ENCODE measurements at places on chromosomes 6 and 20. TPM values are rescaled to one million over a fixed set of nuclear protein-coding genes. Genes with fewer than 3 reads are reported as not detected.

Gene RIPOR3
- polyA plus RNA-seq: 1.3 TPM

Gene DPPA5
- not detected for polyA plus RNA-seq

Gene PRR18
- polyA plus RNA-seq: not detected

Gene PAK5
- not detected for polyA plus RNA-seq

Gene SLC32A1
- not detected for polyA plus RNA-seq

Gene DNMT3B
- polyA plus RNA-seq: 0.33 TPM

Gene COL9A1
- polyA plus RNA-seq: not detected

- H3K36me3 ChIP-seq: no peaks in the 10 kb centered on the region
- no peaks in the 10 kb centered on the region for H3K27me3 ChIP-seq
- no peaks in the 10 kb centered on the region for H3K4me1 ChIP-seq
- H3K4me3 ChIP-seq: no peak overlapping the region
- no peak overlapping the region for H3K27ac ChIP-seq
Observed at GRCh38 chr6:166614589-166614988, 12.5 kb downstream of the RPS6KA2 start.

GRCh38 chr6:137056121-137056880 is 11.5 kb upstream of the IL20RA start:
- no peak for DNase-seq
- H3K27ac ChIP-seq: no peak overlapping the region
- H3K4me3 ChIP-seq: no peak overlapping the region

DNA sequence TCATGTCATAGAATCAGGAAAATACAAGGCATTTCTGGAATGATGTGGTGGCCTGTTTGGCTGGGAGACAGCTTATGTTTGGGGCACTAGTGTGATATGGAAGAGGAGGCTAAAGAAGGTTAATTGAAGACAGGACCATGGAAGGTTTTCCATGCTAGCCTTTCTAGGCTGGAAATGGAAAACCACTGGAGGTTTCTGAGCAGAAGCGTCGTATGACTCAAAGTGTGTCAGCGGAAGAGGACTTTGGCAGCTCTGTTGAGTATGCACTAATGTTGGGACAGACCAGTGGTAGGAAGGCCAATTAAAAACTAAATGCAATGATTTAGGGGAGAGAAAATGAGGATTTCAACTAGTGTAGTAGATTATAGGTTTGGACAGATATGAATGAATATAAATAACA is 413.1 kb downstream of the PLCB1 start:
- H3K4me3 ChIP-seq: no peak overlapping the region
- H3K36me3 ChIP-seq: no peaks in the 10 kb centered on the region
- no peak for DNase-seq
- no peaks in the 10 kb centered on the region for H3K27me3 ChIP-seq

DNA sequence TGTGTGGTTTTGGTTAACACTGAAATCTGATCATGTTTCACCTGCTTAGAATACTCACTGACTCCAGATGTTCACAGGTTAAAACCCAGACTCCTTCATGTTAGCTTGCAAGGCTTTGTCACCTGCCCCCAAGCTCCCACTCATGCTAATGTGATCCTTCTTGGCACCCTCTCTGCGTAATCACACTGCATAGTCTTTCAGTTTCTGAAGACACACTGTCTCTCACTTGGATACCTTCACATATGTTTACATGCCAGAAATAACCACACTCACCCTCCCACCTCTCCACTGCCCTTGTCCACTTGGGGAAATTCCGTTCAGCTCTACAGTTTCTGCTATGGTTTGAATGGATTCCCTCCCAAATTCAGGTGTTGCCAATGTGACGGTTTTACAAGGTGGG is 234.7 kb upstream of the SASH1 start:
- H3K27me3 ChIP-seq: no peaks in the 10 kb centered on the region
- H3K36me3 ChIP-seq: no peaks in the 10 kb centered on the region
- DNase-seq: no peak
- H3K4me3 ChIP-seq: no peak overlapping the region
- H3K4me1 ChIP-seq: no peaks in the 10 kb centered on the region

GRCh38 chr6:3627956-3628835 is 123.3 kb downstream of the PXDC1 start:
- no peaks in the 10 kb centered on the region for H3K36me3 ChIP-seq
- H3K27me3 ChIP-seq: no peaks in the 10 kb centered on the region
- H3K27ac ChIP-seq: no peak overlapping the region
- H3K4me1 ChIP-seq: no peaks in the 10 kb centered on the region
- no peak for DNase-seq

DNA sequence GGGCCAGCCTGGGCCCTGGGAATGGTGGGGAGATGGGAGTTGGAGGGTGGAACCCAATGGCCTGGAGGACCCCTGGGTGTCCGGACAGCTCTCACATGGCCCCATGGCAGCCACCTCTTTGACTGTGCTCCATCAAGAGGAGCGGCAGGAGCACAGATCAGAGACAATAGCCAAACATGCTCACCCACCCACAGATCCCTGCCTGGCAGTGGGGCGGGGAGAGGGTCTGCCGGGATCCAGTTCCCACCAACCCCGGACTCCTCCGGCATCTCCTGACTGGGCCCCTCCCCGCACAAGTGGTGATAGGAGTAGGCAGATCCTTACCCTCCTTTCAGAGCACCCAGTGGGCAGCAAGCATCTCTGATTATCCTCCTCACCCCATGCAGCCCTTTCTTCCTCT is 31.9 kb upstream of the MRPS18A start:
- peaks cover 6% of the 10 kb centered on the region for H3K4me1 ChIP-seq
- no peaks in the 10 kb centered on the region for H3K27me3 ChIP-seq
- no peak for DNase-seq

DNA sequence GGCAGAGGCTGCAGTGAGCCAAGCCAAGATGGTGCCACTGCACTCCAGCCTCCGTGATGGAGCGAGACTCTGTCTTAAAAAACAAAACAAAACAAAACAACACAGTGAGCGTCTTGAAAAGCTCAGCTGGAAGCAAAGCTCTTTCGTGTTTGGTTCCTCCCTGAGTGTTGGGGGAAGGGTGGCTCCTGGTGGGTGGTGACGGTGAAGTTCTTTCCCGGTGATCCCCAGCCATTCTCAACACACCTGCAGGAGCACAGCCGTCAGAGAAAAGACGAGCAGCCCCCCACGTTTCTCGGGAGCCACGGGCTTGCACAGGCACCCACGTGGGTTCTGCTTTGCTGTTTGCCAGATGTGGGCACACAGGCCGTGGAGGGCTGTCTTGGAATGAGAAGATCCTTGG is 3.2 kb downstream of the BHLHE23 start:
- H3K4me1 ChIP-seq: no peaks in the 10 kb centered on the region
- H3K36me3 ChIP-seq: no peaks in the 10 kb centered on the region
- H3K4me3 ChIP-seq: no peak overlapping the region
- no peak for DNase-seq
- H3K27me3 ChIP-seq: peaks cover 22% of the 10 kb centered on the region

DNA sequence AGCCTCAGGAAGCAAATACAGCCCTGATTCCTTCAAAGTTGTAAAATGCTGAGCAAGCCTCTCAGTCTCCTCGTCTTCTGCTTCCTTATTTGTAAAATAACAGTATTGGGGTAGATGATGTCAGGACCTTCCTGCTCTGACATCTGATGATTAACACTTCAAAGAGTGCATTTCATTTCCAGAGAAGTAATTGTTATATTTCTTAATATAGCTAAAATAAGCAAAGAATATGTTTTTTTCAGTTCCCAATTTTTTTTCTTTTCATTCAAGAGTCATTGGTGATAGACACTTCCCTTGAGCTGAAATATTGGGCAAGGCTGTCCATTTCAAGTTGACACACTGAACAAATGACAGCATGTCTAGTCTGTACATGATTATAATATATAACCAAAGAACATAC is 53.4 kb downstream of the SLX4IP start:
- H3K27ac ChIP-seq: no peak overlapping the region
- H3K4me1 ChIP-seq: no peaks in the 10 kb centered on the region
- H3K36me3 ChIP-seq: no peaks in the 10 kb centered on the region
- no peaks in the 10 kb centered on the region for H3K27me3 ChIP-seq

DNA sequence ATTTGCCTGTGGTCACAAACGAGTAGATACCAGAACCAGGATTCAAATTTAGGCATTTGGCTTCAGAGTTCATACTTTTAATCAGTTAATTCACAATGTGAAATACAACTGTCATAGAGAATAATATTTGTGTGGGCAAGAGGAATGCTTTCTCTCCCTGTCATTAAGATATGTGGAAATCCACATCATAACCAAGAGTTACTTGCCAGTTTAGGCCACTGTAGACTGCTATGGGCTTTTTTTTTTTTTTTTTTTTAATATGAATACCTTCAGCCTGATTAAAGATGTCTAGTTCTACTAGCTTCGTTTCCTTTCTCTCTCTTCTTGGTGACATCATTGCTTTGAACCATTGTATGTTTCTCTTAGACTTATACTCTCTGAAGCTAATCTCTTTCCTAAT is 244.9 kb downstream of the ZFAND3 start:
- no peak overlapping the region for H3K27ac ChIP-seq
- H3K36me3 ChIP-seq: peaks cover 9% of the 10 kb centered on the region
- no peak for DNase-seq

All from naive thymus-derived CD4-positive, alpha-beta T cell (primary cell).